ENCODE measurements at places on chromosomes 1 and 21. TPM values are rescaled to one million over a fixed set of nuclear protein-coding genes. Genes with fewer than 3 reads are reported as not detected.
A peak's percentile ranks its signal among the peaks of the same experiment; 100 is the strongest.

DNA sequence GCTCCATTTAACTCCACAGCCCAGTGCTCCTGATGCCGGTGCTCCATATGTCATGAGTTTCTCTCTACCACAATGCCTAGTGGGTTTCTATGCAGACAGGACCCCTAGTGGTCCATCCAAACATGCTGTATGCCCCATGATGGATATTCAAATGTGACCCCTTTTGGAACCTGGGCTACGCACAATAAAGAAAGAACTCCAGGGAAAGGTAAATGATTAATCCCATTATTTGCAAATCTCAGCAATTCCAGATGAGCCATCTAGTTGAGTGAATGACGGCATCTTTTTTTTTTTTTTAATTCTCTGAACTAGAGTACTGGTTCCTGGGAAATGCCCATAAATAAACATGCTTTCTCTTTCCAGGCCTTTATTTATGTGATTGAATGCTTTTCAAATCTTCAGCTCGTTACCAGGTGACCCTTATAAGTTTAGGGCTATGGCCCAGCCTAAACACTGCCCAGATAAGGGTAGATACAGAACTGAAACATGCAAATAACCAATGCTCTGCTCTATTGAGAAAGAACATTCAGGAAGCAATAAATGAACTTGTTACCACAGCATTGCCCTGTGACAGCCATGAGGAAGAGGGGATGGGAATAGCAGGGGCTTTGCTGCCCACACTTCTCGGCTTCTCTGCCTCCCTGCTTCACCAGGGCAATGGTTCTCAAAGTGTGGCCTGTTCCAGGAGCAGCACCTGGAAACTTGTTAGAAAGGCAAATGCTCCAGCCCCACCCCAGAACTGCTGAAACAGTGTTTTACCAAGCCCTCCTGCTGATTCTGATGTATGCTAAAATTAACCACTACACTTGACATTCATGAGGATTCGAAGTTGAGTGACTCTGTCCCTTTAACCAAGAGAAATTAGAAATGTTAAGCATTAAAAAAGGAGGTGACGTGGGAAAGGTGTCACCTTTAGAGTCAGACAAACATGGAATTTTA is 151.7 kb downstream of the SEC16B start:
- DNase-seq: no peak

- no peak for DNase-seq
These were observed 243.2 kb downstream of the ATG4C start for GRCh38 chr1:63027176-63027575.

DNA sequence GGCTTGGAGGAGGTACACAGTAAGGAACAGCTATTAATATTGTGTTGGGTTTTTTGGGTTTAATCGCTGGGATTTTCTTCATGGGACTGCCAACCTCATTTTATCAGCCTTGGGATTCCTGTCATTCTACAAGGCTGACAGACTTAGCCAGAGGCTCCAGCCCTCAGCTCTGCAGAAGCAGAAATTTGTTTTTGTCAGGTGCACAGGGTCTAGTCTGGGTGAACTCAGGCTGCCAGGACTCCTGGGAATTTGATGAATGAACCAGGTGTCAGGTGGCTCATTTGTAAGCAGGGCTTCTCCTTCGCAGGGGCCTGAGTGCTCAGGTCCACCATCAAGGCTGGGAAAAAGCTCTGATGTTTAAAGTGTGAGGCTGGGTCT is 11.5 kb upstream of the ZNF362 start:
- DNase-seq: no peak

DNA sequence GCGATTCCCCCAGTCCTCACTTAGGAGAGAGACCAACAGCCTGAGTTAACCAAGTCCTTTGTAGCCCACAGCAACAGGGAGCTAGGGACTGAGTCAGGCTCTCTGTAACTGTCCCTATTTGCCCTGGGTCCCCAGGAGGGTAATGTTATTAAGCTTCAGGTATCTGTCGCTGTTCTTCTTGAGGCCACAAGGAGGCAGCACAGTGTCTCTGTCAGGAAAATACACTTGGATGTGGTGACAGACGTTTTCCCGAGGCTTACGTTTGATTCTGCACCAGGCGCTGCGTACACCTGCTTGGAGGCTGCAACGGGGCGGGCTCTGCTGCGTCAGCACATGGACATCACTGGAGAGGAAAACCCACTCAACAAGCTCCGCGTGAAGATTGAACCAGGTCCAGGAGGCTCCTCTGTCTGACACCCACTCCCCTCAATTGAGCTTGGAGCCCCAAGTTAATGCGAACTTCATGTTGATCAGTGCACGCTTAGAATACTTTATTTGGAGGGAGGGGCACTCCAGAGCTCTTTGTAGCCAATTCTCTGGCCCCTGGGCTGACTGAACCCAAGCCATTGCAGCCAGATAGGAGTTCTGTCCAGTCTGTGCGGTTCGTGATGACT is 10.7 kb upstream of the ELF3 start:
- DNase-seq: no peak

PTCH2 gene
- total RNA-seq: 0.25 TPM

PLPP3 gene
- 502 TPM for total RNA-seq

DNA sequence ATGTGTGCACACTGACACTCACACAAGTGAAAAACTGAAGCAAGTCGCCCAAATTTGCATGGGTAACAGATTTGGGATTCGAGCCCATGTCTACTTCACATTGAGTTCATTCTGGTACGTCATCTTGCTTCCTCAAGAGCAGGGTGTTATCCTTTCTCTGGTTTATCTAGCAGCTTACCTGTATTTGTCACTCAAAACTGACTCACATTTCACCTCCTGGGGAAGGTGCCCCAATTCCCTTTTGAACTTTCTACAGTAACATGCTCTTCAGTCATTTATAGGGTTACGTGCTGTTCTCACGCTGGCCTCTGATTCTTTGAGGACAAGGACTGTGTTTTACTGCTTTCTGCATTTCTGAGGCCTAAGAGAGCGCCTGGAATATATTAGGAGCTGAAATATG is 162.8 kb downstream of the PDE4B start:
- DNase-seq: no peak

DNA sequence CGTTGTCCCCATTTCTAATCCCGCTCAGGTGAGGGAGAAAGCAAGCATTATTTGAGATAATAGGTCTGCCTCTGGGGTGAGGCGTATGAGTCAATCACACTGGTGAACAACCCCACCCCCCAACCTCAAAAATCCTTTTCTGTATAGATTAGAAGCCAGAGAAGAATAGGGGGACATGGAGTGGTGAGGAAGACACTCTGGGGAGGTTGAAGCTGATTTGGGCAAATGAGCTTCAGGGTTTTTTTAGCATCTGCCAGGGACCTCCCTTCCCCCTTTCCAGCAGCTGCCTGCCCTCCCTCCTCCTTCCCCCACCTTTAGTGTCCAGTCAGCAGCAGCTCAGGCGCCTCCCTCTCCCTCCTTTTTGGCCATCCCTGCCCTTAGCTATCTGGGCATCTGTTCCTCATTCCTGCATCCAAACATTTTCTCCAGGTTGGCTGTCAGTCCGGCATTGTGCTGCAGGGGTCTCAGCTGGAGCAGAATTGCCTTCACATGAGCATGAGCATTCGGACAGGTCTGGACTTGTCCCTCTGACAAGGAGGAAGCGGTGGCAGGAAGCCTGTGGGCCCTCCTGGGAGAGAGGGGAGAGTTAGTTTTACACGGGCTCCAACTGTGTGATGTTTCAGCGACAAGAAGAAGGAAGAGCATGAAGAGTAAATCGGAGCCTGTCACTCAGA is 30.8 kb upstream of the PTGFRN start:
- DNase-seq: no peak

GRCh38 chr1:175090780-175091179 is 23.1 kb downstream of the TNN start:
- DNase-seq: no peak

- no peak for DNase-seq
These were observed 39.4 kb downstream of the COL18A1 start for GRCh38 chr21:45444385-45444784.

- DNase-seq: no peak
These were observed 184.6 kb upstream of the NRIP1 start for GRCh38 chr21:15249285-15249993.

- DNase-seq: no peak
These were observed 22.2 kb upstream of the AGL start for GRCh38 chr1:99827970-99828369.

SYT14 gene
- total RNA-seq: not detected

- no peak for DNase-seq
These were observed 11.4 kb downstream of the SEMA6C start for GRCh38 chr1:151134991-151135390.

DNA sequence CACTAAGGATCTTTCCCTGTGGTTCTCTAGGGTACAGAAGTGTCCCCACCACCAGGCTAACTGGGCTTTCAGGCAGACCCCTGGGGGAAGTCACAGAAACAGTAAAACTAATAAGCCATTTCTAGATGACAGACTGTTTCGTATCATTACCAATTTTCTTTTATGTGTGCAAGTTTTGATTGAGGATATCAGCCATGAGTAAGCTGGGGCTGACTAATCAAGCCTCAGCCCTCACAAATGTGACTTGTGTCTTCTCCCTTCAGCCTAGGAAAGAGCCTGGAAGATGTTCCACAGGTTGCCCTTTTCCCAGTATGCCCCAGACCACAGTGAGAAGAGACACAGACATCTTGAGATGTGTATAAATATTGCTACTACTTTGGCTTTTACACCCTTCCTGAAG is 10.5 kb downstream of the PTGFRN start:
- DNase-seq: no peak

- no peak for DNase-seq
These were observed 8.5 kb downstream of the TP53BP2 start for GRCh38 chr1:223837206-223837605.

LAMC2 gene
- total RNA-seq: 23.3 TPM

- no peak for DNase-seq
These were observed 86.6 kb upstream of the DPH5 start for GRCh38 chr1:101112051-101112780.

DNA sequence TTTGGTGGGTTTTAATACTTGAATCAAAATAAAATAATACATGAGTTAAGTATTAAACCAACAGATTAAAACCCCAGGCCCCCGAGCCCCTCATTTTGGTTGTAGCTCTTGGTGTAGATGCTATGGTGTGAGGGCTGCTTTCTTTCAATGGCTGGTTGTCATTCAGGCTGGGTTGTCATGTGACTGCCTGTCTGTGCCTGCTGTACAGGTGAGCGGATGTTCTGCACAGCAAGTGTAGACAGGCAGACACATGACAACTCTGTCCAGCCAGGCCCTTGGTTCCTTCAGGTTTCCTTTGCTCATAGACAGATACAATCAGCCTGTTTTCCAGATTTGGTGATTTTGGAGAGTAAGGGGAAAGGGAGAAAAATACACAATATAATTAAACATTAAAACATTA is 281.9 kb upstream of the C1orf105 start:
- DNase-seq: no peak

OR2W3 gene
- total RNA-seq: not detected

- DNase-seq: no peak
These were observed 17.2 kb downstream of the VCAM1 start for GRCh38 chr1:100736746-100737145.

KCNT2 gene
- 10.7 TPM for total RNA-seq

DNA sequence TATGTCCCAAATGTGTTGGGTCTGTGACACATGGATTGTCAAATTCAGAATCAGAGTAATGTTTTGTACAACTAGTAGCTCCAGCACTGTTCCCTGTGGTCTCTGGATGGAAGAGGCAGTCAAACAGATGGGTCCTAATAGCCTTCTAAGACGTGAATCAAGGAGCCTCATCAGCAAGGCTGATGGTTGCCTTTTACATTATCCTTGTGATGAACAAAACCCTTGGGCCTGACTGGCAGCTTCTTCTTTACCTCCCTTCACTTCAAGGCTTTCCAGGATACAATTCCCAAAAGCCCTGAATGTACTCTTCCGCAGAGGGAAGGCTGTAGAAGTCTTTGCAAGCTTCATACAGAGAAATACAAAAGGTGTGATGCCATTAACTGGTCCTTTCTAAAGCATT is 633.3 kb downstream of the USP25 start:
- DNase-seq: no peak

DNA sequence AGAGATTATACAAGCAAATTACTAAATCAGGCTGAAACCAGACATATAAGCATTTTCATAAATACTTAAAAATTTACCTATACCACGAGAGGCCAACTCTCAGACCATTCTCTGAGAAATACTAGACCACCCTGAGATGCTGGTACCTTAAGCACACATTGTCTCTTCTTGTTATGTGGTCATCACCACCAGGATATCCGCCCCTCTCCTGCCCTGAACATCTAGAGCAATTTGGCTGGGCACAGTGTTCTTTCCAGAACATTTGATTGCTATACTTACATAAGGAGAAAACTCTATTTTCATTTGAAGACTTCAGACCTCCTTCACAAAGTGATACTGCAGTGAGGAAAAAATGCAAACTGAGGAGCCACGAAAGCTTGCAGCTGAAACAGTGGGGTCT is 36.2 kb upstream of the DUSP10 start:
- DNase-seq: no peak

GRCh38 chr1:155277902-155278688 is 832 bp downstream of the HCN3 start:
- peak; percentile 69 for DNase-seq

GRCh38 chr1:208601561-208601960 is 357.4 kb upstream of the PLXNA2 start:
- DNase-seq: no peak

DNA sequence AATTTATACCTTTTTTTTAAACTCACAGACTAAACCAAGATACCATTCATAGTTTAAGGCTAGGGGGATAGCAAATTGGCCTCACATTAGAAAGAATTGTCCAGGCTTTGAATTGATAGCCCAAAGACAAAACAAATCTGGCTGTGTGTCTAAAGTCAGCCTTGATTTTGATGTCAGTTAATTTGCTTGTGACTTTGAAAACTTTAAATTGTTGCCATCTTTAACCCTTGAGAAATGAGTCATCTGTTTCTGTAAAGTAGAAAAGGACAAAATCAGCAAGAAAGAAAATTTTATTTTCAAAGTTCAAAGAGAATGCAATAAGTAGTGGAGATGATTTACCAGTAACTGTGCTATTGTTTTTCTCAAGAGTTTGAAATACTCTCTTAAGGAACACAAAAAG is 184.5 kb downstream of the RGS7 start:
- DNase-seq: no peak

DNA sequence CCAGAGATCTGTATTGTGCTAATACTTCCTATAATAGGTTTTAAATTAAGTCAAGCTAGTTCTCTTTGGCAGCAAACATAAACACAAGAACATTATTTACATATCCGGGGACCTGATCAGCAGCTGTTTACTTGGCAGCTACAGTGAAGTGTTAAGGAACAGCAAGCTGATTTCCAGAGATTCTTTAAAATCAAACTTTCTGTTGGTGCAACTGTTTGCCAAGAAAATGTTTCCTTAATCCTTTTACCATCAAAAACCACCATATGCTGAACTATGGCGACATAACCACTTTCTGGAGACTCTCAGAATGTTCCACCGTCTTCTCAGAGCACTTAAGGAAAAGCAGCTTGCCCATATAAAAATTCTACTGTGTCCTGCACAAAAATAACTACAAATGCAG is 107.0 kb upstream of the KRTAP19-8 start:
- no peak for DNase-seq

PLK3 gene
- 156 TPM for total RNA-seq

- no peak for DNase-seq
These were observed 656.3 kb downstream of the PTPRC start for GRCh38 chr1:199295107-199295506.

GRCh38 chr21:20445971-20446370 is 552.2 kb upstream of the NCAM2 start:
- no peak for DNase-seq
